ENCODE measurements at places on chromosomes 6 and 20. TPM values are rescaled to one million over a fixed set of nuclear protein-coding genes. Genes with fewer than 3 reads are reported as not detected.

DNA sequence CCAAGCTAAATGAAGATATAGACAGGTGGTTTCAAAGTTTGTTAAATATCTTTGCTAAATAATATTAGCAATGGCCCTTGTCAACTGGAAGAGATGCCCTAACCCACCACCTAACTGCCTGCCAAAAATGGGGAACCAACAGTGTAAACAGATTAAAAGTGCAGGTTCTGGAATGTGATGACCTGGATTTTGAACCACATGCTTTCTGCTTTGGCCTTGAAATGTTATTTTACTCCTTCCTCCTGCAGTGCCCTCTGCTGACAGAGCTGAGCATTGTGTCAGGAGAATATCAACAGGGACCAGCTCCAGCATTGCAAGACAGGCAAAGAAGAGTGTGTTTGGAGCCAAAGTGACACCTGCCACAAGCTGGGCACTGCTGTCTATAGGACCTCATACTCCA is 226.6 kb downstream of the MYLK4 start:
- no peak for DNase-seq

DNA sequence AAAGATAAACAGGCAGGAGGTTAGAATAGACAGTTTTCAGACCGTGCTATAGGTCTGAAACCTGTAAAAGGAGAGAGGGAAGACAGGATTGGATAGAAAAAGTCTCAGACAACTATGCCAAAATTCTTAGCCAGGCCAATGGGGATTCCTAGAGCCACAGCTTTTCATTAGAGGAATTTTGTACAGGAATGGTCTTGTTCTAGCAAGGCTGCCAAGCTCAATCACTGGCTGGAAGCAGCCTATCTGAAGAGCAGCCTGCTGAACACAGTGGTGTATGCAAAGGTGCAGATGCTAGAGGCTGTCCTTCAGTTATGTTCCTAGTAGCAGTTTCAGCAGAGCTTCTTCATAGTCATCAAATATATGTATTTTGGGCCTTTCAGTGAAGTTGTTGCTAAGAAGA is 313.1 kb downstream of the GRIK2 start:
- DNase-seq: no peak

- DNase-seq: no peak
Measured at GRCh38 chr6:166852451-166852975, 103.8 kb downstream of the RNASET2 start.

- no peak for DNase-seq
Measured at GRCh38 chr20:10180651-10181235, 37.9 kb upstream of the SNAP25 start.

- DNase-seq: no peak
Measured at GRCh38 chr6:170125456-170126300, 165.2 kb downstream of the DLL1 start.

GRCh38 chr6:143673669-143674068 is 4.1 kb upstream of the PHACTR2 start:
- DNase-seq: peak; percentile 85

DNA sequence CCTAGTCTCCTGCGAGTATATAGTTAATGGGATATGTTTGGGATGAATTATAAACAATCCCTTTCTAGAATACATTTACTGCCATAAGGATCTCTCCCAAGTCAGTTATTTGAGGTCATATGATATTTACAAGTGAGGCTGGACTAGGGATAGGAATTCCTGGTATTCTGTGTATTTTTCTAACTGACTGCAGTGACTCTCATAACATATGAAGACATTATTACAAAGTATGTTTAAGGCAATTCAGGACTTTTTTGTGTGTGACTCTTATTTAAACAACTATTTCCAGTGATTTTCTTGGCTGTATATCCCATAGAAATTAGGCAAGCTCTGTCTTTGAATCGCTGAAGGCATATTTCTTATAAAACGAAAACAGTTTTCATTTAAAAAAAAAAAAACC is 18.4 kb upstream of the TNFAIP3 start:
- DNase-seq: no peak

Gene BMP5
- polyA plus RNA-seq: 26.8 TPM

Gene CLPSL2
- polyA plus RNA-seq: not detected

DNA sequence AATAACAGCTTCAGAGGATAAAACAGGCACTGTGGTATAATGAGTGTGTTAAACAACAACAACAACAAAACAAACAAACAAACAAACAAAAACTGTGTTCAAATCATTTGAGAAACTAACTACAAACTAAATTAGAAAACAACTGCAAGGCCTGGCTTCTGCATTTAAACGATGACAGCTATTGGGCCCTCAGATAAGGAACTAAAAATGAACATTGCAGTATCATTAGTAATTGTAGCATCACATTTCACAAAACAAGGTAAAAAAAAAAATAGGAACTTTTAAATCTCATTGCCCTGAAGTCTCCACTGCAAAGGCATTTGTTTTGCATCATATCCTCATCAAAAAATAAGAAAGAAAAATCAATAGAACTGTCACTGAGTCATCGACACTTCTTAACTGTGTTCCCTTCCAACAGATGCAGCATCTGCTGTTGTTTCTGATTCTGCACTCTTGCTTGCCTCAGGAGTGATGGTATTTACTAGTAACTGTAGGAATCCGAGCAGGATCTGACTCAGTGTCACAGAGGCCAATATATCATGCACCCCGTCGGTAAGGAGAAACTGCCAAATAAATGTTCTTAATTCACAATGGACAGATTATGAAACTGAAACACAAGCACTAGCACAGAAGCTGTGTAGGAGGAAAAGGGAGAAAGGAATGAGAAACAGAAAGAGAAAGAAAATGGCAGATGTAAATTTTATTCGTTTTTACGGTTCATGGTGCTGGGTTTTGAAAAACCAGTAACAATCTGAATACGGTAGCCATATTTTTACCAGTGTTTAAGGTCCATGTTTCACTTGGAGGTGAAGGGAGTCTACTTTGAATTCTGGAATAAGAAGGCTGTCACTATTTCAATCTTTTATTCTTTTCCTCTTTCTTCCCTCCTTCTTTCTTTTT is 365.7 kb upstream of the EPHA7 start:
- DNase-seq: no peak

DNA sequence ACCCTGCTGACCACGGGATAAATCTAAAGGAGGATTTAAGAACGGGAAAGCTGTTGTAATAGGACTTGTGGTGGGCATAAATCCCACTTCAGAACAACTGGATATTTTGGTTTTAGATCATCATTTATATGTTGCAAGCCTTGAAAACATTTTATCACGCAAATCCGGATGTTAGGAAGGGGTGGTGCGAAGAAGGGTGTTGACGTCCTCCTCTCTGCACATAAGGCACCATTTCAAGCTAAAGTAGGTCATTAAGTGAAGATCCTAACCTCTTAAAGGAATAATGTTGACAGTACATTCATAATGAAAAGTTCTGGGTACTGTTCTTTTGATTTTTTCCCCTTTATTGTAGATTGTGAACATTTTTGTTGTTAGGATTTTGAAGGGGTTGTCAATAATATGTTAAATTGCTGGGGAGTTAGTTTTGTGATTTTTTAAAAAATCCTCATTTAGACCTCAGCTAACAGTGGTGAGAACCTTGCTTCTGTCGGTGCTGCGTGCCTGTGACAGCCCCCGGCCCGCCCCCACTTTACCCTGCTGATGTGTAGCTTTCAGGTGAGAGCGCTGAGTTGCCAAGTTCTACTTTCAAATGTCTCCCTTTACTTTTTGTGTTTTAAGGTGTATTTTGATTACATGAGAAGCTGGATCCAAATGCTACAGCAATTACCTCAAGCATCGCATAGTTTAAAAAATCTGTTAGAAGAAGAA is 88.8 kb downstream of the MAP3K4 start:
- no peak for DNase-seq

DNA sequence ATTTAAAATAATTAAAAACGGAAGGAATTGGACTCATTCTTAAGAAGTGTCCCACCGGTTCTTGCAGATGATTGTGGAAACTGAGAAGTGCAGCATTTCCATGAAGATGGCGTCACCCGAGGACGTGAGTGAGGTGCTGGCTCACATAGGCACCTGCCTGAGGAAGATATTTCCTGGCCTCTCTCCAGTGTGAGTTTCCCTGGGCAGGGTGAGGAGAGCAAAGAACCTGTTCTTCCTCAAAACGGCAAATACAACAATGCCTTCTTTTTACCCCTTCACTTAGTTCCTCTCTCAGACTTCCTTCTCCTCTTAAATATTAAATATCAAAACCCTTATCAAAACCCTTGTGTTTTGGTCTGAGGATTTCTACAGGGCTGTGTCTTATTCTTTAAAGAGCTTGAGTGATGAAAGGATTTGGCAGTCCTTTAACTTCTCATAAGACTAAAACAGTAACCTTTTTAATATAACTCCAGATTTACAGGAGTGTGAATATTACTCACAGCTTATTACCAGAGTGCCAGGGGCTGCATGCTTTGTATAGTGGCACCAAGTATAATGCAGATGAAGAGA is 156.3 kb downstream of the CARMIL1 start:
- no peak for DNase-seq

Gene TGM2
- 334 TPM for polyA plus RNA-seq

GRCh38 chr20:15702161-15702560 is 871.1 kb downstream of the KIF16B start:
- DNase-seq: no peak

DNA sequence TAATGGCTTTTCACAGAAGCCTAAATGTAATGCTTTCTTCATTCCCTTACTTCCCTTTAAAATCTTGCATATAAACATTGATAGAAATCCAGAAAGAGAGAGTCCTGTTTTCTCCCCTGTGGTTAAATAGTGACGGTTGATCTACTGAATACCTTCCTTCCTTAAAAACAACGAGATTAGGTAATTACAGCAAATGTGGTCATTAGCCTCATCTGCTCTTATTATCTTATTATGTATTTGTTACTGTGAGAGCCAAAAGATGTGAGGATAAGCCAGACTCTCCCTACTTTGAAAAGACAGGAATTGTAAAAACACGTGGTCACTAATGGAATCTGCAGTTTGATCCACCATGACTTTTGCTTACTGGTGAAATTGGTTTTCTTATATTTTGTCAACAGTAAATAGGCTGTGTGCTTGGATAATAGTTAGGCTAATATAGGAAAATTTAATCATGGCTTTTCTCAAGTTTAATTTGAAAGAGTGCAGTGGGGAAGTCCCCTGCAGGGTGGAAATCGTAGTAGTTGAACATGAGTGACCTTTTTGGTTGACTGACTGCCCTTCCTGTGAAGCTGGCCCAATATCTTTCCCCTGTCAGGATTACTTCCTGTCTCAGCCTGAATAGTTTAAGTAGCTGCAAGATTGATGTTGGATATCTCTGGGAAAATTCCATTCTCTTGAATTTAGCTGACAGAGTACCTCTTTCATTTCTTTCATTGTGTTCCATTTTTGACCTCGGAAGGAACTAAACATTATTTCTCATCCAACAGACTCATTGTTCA is 62.8 kb downstream of the JARID2 start:
- no peak for DNase-seq

- peak; percentile 44 for DNase-seq
Measured at GRCh38 chr6:34056305-34057108, 89.4 kb downstream of the GRM4 start.

GRCh38 chr6:52208612-52209011 is 22.4 kb downstream of the IL17A start:
- DNase-seq: no peak

Gene SSTR4
- not detected for polyA plus RNA-seq

Gene EPHA7
- 6.5 TPM for polyA plus RNA-seq

DNA sequence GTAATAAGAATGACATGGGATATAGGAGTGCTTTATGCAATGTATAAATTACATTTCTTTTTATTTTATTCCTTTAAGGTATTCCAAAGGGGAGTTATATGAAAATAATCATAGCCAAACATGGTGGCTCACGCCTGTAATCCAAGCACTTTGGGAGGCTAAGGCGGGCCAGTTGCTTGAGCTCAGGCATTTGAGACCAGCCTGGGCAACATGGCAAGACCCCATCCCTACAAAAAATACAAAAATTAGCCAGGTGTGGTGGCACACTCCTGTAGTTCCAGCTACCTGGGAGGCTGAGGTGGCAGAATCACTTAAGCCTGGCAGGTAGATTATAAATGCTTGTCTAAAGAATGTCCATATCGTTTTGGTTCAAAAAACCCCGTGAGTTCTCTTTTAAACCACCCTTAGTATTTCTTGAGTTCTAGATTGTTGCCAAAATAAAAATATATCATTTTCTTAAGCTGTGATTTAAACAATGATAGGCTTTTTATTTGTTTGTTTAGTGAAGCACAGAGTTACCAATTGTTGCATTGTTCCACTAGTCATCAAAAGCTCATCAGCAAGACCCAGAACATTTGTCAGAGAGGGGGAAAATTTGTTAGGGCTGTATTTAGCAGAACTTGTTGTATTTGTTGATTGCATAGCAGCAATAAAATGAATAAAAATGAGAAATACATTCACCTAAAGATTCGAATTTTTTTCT is 146.2 kb downstream of the KHDC1L start:
- DNase-seq: no peak

DNA sequence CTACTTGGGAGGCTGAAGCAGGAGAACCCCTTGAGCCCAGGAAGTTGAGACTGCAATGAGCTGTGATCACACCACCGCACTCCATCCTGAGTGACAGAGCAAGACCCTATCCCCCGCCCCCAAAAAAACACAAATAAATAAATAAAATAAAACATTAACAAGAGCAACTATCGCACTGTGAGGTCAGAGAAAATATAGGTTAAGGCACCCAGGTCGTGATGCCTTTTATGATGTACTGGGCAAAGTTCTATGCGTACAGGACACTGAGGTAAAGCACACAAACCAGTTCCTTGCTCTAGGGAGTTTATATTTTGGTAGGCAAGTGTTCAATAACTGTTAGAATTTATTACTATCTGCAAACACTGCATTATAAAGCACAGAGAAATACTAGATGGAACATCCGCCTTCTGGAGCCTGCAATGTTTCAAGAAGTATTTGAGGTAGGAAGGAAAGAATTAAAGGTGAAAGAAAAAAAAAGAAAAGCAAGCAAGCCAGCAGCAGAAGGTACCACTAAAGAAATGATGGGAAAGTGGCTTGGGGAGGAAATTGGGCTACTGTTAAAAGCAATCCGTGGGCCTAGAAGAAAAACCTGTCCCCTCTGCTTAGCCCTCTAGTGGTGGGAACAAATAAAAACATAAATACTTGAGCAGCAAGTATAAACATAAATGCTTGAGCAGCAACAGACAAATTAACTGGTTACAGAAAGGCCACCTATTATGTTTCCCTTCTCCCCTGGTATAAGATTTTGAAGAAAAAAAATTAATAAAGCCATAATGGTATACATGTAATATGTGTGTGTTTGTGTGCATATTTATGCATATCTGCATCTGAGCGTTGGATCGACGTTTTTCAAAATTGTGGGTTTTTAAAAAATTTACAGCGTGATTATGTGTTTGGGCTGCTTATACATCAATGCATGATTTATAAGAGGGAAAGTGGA is 128.0 kb downstream of the PHACTR1 start:
- no peak for DNase-seq

DNA sequence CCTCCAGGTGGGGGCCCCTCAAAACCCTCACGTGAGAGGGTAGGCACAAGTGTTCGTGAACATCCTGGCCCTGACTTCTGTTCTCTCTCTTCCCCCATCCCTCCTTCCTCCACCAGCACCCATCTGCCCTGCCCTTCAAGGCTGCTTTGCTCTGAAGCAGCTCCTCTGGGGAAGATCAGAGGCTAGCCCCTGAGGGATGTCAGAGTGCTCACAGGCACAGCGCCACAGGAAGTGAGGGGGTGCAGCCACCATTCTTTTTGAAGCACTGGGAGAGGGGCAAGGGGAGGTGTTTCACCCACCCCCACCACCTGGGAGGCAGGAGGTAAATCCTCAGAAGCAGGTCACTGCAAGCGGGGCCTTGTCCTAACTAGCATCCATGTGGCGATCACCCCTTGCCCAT is 11.4 kb downstream of the MOCS1 start:
- no peak for DNase-seq

- no peak for DNase-seq
Measured at GRCh38 chr20:3577366-3577765, 85.8 kb downstream of the GFRA4 start.

Gene PHACTR3
- 8.3 TPM for polyA plus RNA-seq
